Stimulated activated CD8-positive, alpha-beta memory T cell treated with anti-CD3 and anti-CD28 coated beads, Interleukin-7, amount 100 ng/mL, for 24 hours (primary cell): ENCODE measurements at places on chromosomes 1 and 21.
A peak's percentile ranks its signal among the peaks of the same experiment; 100 is the strongest.

DNA sequence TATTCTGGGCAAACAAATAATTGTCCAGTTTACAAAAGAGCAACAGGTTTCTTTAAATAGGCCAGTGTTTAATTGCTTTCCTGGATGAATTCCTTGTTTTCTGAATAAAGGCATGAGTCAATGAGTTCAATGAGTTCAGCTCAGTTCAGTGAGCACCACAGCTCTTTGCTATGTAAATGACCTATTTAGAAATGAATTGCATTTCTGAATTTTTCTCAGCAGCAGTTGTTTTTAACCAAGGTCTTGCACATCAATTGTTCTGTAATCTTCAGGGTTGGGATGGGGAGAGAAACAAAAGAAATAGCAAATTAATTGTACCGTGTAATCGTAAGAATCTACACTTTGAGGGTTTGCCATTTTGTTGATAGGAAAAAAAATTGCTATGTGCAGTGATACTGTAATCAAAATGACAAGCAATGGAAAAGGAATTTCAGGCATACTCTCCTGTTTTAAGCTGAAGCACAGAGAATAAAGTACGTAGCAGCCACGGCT lies 45.7 kb downstream of the MIS18A start:
- DNase-seq = no peak

DNA sequence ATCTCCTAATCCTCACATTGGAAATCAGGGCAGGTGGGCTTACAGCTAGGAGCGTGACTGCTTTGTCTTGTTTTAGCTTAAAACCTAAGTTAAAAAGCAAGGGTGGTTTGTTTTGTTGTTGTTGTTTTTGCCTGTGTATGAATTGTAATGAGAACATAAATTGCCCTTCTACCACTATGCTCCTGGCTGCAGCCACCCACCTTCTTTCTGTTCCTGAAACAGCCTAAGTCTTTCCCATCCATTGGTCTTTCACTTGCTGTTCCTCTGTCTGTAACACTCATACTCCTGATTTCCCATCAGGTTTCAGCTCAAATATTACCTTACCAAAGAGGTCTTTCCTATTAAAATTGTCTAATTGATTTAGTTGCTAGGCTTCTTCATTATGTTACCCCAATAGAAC lies 604 bp upstream of the TMEM79 start:
- DNase-seq = no peak

DNA sequence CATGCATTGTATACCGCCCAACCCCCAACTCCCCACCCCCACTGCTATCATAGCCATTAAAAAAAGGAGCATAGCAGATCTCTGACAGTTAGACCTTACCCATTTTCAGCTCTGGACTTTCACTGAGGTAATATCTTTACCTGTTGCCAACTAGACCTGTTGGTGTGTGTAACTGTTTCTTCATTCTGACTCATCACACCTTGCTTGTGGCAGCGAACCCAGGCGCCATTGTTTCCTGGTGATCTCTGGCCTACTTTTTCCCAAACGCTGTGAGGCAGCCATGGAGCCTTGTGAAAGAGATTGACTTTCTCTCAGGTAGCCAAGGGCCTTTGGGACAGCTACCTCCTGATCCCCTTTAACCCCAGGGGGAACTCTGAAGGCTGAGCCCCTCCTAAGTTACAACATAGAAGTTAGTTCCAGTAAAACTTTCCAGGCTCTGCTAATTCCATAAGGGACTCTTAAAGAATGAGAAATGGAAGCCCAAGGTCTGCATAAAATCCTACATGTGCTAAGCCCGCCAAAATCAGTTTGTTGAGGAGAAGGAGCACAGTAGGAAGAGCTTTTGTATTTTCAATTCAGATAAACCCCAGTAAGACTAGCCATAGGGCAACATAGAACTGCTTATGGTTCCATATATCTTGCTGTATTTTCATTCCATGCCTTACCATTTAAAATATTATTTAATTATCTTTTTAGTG lies 196.1 kb upstream of the CAMK1G start:
- no peak for DNase-seq

- DNase-seq = no peak
Observed at GRCh38 chr1:160206421-160207117, 1.4 kb downstream of the PEA15 start.

DNA sequence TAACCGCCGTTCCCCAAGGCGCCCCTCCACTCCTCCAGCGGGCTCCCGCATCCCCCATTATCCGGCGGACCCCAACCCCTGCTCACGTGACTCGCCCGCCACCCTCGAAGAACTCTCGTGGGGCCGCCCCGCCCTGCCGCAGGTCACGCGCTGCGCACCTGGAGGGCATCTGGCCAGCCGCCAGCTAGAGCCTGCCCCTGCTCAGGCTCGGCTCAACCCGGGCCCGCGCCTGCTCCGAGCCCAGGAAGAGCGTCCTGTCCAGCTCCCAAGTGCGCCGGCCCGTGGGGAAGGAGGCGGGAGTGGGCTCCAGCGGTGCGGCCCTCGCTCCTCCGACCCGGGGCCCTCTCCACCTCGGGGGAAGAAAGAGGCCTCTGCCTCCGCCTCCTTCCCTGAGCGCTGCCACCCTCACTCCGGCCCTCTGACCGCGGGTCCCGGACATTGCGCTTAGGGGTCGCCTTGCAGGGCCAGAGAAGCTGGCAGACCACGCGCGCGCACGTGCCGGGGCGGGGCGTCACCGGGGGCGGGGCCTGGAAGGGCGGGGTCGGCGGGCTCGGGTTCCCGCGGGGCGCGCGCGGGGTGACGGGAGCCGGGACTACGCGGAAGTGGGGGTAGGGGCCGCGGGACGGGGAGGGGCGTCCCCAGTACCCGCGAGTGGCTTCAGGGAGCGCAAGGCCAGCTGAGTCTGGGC lies 28.4 kb downstream of the HMGN2 start:
- peak; percentile 84 for DNase-seq

GRCh38 chr1:185409763-185410528 lies 92.9 kb upstream of the IVNS1ABP start:
- no peak for DNase-seq

DNA sequence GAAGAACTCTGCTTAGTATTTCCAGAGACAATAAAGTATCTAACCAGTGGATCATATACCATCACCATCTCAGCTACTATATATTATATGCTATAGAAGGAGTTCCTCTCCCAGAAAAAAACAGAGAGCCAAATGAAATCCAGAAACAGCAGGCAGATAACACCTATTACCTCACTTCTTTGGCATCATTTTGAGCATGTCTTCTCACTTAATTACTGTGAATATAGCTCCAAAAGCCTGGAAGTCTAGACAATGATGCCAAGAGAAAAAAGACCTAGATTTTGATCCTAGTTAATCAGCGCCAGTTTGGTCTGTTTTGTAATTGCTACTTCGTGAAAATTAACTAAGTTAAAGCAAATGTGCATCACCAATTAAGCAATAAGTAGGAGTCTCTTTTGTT lies 131.3 kb downstream of the EIF4G3 start:
- no peak for DNase-seq

DNA sequence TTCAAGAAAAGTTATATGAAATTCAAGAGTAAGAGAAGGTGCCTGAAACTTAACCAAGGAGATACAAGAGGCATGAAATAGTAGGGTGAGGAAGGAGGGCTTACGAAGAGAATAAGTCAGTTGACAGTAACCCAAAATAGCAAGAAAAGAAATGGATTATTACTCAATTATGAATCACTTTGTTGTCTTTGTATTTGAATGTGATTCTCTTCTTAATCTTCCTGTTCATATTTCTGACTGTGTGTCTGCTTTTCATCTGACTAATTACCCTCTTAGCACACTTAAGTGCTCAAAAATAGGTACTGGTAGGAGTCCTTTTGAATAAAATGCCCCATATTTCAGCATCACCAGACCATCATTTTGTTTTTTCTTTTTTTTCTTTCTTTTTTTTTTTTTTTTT lies 39.4 kb downstream of the GLMN start:
- no peak for DNase-seq

- DNase-seq = no peak
Observed at GRCh38 chr1:218473522-218473921, 128.4 kb downstream of the TGFB2 start.

- DNase-seq = no peak
Observed at GRCh38 chr1:26338670-26339069, 15.3 kb downstream of the CRYBG2 start.

DNA sequence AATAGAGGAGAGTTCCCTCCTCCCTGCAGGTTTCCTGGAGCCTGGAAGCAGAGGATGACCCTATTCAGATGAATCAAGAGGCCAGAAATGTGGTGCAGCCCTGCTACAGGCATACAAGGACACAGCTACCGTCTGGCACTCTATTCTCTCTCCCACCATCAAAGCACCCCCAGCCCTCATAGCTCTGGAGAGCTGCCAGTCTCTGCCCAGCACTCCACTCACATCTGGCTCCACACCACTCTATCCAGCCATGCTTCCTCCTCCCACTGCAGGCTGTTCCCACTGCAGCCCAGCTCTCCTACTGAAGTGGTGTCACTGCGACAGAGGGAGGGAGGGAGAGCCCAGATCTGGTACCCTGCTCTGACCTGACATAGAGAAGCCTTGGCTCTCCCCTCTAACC lies 18.4 kb downstream of the SYT2 start:
- DNase-seq = no peak

DNA sequence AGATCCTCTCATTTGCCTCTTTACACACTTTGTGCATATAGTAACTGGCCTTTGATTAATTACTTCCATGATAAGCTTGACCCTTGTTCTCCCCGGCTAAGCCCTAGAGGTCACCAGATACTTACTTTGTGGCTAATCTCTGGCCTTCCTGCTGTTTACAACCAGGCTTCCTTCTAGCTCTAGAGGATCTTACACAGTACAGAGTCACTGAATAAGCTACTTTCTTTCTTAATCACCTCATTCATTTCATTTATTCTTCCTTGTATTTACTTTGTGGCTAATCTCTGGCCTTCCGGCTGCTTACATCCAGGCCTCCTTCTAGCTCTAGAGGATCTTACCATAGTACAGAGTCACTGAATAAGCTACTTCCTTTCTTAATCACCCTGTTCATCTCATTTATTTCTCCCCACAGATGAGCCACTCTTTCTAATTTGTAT lies 144.3 kb upstream of the C1orf21 start:
- no peak for DNase-seq

GRCh38 chr1:4267381-4268261 lies 367.5 kb upstream of the C1orf174 start:
- no peak for DNase-seq
